ENCODE measurements at places on chromosomes 7 and 10.

- no peak for DNase-seq
Observed at GRCh38 chr7:69177461-69177861, 420.8 kb upstream of the AUTS2 start.

DNA sequence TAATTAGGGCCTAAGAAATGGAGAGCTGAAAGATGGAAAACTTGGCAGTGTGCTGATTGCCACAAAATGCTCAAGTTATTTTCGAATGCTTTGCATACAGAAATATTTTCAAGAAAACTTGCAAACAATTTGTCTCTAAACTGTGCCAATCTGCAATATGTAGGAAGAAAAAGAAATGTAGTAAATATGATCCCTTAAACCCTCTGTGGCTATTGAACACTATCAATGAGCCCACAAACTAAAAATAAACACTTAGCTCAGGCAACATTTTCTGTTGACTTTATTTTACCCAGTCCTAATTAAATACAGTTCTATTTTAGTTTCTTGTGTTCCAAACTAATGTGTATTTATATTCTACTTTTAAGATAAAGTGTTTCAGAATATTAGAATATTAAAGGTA is 342.1 kb downstream of the SEMA3D start:
- no peak for DNase-seq

- DNase-seq = no peak
Observed at GRCh38 chr7:155181768-155182167, 111.6 kb downstream of the HTR5A start.

DNA sequence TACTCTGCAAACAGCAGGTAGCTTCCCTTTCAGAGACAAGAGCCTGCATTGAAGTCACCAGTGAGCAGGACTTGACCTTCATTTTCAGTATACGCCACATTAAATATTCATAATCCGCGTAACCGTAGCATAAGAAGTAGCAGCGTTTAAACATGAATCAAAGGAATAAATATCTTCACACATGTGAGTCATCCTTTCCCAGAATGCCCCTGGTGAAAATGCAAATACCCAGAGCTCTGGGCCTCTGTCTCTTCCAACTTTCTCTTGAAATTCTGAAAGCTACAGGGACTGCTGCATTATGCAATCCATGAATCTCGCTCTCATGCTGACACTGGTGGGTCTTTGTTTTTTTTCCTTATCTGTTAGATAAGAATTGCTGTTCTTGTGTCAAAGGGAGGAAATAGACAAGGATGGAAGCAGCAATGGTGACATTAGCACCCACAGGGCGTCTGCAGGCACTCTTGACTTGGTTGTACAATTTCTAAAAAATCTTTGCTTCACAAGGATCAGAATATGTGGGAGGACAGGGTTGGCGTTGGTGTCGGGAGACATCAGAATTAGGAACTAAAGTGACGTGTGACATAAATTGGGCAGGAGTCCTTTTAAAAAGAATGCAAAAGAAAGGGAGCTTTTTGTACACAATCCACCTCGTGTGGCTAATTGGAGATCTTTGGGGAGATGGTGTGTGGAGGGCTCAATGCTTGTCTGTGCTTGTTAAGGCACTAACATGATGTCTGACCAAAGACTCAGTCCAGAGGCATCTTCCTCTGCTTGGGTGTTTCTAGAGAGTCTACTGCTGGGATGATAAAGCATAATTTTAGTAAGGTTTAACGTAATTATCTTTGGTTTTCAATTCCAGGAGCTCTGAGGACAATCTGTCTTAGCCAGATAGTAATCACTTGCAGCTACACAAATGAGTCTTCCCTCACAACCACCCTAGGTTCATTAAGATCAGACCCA is 390.3 kb downstream of the KCNMA1 start:
- DNase-seq = no peak

- no peak for DNase-seq
Observed at GRCh38 chr10:78781251-78781913, 287.4 kb upstream of the ZMIZ1 start.

DNA sequence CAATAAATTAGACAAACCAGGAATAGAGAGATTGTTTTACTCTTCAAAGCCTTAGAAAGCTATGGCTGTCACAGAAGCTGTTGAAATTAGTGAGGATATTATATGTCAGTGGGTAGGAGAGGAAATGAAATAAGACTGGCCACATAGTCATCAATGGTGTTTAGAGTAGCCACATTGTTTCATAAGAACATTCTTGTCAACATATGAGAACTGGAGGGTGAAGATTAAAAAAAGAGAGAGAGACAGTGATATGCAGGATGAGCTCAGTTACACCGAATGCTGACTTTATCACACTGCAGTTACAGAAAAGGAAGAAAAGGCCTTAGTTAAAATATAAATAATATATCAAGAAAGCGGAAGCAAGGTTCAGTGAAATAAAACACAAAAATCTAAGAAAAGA is 412.0 kb downstream of the CNTNAP2 start:
- DNase-seq = no peak

- no peak for DNase-seq
Observed at GRCh38 chr10:90588222-90588621, 269.6 kb downstream of the HTR7 start.

GRCh38 chr10:34565934-34566333 is 249.2 kb downstream of the PARD3 start:
- DNase-seq = no peak

GRCh38 chr7:11492307-11492706 is 339.7 kb downstream of the THSD7A start:
- no peak for DNase-seq

- DNase-seq = no peak
Observed at GRCh38 chr10:58648131-58648530, 135.5 kb downstream of the BICC1 start.

- DNase-seq = no peak
Observed at GRCh38 chr7:129634361-129635034, 23.0 kb downstream of the NRF1 start.

DNA sequence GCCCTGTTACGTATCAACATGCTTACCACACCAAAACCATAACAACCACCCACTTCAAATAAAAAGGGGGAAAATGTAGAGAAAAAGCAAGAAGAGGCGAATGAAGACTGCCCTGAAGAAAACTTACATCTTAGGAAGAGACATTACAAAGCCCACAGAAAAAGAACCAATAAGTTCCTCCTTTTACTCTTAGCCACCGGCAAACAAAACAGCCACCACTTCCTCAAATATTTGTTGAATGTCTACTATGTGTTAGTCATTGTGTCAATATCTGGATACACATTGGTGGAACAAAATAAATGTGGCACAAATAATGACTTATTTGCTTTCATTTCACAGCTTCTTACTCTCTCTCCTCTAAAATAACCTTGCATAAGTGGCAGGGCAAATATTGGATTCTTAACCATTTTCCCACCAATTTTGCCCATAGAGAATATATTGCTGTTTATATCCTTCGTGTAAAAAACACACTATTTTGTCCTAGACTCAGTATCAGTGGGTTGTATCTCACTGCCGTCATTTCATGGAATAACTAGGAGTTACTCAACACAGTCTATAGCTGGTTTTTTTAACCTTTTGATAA is 106.8 kb downstream of the ANK3 start:
- DNase-seq = no peak

DNA sequence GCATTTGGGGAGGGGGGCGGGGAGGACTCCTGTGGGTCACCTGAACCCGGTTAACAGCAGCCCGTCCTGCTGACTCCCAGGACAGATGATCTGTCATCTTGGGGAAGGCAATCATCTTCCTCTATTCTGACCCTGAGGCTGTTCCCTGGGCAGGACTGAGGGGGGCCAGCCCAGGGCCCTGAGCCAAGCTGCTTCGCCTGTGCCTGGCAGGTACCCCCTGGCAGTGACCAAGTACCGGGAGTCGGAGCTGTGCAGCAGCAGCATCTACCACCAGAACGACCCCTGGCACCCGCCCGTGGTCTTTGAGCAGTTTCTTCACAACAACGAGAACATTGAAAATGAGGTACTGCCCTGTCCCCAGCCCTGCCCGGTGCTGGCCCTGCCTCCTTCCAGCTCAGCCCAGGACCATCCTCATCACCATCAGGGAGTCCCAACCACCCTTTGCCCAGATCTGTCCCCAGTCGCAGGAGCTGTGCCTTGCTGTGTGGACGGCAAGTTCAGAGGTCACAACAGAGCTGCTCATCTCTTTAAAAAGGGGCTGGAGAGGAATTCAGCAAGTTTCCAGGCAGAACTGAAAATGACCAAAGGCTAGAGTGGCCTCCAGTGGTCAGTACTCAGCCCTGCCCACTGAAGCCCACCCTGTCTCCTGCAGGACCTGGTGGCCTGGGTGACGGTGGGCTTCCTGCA is 8.1 kb downstream of the AOC1 start:
- DNase-seq = peak; percentile 11

DNA sequence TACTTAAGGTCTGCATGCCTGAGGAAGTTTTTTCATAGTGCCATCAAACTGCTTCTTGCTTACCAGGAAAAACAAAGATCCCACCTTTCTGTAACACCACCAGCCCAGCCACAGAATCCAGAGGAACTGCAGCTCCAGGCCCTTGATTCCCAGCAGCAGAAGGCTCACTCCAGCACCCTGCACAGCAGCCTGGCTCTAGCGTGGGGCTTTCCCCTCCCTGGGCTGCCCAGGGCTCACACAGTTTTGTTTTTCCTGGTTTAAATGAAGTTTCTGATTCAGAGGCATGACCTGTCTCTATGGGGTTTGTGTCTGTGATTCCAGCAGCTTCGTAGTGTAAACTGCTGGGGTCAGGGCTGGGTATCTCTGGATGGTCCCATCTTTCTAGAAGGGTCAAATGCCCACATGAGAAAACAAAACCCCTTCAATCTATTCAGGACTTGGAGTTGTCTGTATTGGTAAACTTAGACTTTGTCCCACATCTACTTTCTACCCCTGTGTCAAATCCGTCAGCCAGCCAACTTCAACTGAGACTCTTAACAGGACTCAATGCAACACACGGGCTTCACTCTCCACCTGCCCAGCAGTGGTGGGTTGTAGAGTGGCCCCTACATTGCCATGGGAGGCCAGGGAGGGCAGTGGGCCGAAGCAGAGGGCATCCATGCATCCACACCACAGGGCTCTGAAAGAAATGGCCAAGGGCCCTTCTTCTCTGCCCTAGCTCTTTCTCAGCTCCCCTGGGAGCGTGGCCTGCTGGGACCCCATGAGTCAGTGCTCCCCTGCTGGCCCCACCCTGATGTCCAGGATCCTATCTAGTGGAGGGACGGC is 73.6 kb downstream of the ATXN7L1 start:
- DNase-seq = no peak

GRCh38 chr7:50852901-50853300 is 70.2 kb upstream of the GRB10 start:
- DNase-seq = no peak

DNA sequence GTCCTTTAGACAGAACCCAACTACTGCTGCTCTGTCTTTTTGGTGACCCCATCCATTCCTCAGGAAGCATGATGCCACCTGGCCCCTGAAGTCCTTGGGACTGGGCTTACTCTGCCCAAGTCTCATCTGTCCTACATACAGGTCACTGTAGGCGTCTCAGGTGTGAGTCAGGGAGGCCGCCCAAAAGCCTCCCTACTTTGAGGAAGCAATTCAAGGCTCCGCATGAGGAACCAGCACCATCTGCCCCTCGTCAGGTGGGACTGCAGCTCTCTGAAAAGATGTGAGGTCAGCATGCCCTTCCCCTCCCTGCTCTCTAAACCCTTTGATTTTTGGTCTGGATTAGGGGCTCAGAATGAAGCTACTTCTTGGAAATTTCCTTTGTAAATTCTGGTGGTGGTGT is 354.8 kb downstream of the CXCL12 start:
- peak; percentile 32 for DNase-seq

GRCh38 chr7:18845700-18846099 is 271.7 kb downstream of the TWIST1 start:
- no peak for DNase-seq

DNA sequence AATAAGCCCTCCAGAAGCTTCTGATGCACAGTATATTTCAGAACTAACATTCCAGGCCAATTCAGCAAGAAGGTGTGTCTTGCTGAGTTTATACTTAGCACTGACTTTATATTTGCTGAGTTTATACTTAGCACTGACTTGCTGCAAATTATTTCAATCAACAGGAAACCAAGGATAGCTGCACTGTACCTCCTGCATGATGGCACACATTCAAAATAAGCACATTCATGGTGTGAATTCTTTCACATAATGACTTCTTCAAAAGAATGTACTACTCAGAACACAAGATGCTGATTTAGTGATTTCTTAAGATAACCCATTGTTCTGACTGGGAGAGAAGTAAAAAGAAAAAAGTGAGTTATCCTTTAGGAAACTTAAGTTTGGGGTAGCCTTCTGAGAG is 52.0 kb downstream of the JAZF1 start:
- no peak for DNase-seq

- no peak for DNase-seq
Observed at GRCh38 chr10:71750124-71750841, 23.0 kb downstream of the VSIR start.

DNA sequence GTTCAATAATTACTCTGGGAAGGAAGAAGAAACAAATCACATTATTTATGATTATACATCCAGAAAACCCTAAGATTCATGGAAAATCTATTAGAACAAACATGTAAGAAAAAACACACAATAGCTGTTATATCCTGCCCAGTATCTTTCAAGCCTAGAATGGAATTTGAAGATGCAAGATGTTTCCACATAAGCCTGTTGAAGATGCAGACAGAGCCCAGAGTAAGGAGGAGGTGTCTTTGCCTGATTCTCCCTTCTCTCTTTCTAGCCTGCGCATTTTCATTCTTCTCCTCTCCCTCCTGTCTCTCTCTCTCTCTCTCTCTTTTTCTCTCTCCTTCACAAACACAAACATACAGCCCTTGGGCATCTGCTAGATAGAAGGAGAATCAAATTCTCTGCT is 170.1 kb upstream of the INHBA start:
- no peak for DNase-seq

GRCh38 chr10:11411926-11412545 is 199.4 kb downstream of the USP6NL start:
- DNase-seq = no peak

- no peak for DNase-seq
Observed at GRCh38 chr10:126080879-126081411, 184.6 kb downstream of the FANK1 start.

- DNase-seq = no peak
Observed at GRCh38 chr10:93173967-93174845, 100.5 kb downstream of the CYP26A1 start.

- no peak for DNase-seq
Observed at GRCh38 chr7:154429666-154430404, 377.6 kb downstream of the DPP6 start.

DNA sequence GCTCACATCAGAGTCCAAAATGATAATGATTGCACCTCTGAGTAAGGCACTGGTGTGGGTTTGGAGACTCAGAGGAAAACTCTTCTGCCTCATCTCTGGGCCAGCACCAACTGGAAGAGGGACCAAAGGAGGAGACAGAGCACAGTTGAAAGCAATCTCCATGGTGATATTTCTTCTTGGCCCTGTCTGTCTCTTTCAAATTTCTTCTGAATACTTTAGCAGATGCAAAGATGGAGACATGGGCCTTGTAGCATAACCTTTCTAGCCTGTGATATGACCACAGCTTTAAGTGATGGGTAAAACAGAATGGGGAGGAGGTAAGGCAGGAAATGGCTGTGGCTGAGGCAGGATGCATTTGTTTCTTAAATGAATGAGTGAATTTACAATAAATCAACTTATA is 12.2 kb upstream of the GIMAP7 start:
- no peak for DNase-seq
